ENCODE measurements at places on chromosomes 16 and 17.

- no peak for DNase-seq
These were observed 227.3 kb upstream of the IRX5 start for GRCh38 chr16:54703339-54703738.

DNA sequence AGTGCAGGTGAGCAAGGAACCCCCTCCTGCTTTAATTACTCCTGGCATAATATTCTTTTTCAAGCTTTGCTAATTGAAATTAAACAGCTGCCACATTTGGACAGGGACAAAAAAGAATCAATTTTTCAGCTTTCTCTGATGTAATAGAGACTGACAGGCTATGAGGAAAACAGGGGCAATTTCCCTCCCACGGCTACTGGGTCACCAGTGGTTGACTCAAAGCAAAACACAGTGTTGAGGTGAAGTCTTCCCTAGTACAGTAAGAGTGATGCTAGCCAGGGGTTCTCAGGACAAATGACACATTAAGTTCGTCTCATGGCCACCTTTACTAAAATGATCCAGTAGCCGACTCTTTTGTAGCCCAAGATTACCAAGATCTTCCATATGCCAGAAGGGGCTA is 38.6 kb upstream of the PMFBP1 start:
- DNase-seq: no peak

- no peak for DNase-seq
These were observed 391.9 kb upstream of the TNRC6C start for GRCh38 chr17:77566566-77567138.

- no peak for DNase-seq
These were observed 248.8 kb upstream of the ELAC2 start for GRCh38 chr17:13266606-13267005.

DNA sequence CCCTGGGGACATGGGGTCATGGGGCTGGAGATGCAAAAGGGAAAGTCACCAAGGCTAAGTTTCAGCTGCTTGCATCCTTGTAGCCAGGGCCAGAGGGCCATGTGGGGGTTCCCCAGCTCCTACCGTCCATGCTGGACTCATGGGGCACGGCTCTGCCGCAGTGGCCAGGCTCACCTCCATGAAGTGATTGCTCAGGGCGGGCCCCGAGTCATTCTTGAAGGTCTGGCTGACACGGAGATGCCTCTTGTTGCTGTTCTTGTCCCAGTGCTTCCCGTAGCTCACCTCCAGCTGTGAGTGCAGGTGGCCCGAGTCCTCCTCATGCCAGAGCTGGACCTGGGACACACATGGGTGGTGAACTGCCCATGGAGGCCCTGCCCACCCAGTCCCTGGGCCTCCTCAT is 114.5 kb downstream of the RMI2 start:
- no peak for DNase-seq

DNA sequence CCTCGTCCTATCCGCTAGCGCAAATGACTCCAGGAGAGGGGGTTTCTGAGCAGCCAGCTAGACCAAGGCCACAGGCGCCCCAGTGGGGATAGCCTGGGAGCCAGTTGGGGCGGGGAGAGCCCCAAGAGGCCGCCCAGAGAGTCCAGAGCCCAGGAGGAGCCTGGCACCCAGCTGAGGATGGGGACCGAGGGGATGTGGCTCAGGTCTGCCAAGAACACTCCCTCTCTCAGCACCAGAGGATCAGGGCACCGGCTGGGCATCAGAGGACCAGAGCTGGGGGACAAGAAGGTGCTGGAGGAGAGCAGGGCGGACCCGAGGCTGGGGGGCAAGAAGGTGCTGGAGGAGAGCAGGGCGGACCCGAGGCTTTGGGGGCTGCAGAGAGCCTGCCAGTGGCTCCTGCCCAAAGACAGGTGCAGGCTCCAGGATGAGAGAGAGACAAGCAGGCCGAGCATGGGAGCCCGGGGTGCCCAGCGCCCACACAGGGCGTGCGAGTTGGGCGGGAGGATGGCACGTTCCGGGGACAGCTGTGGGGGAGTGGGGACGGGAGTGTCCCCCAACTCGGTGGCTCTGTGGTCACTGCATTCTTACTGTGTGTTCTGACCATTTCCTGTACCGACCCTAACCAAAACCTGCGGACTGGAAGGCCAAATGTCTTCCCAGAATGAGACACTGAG is 39.4 kb downstream of the TIMM22 start:
- no peak for DNase-seq

- DNase-seq: no peak
These were observed 9.6 kb upstream of the CHCT1 start for GRCh38 chr17:60412701-60413100.
